ENCODE measurements at places on chromosomes 2 and 18.

DNA sequence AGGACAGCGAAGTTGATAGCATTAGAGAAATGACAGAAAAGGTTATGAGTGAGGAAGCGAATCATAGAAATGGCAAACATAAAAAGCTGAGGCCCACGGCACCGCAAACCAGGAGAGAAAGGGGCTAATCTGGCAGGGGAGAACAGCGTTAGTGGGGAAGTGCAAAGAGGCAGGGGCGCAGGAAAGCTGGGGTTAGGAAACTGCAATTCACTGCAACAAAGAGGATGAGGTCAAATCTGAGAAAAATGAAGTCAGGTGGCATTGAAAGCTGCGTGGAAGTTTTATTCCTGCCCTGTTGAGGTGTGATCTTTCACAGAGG, 653 bp upstream of the ABI2 start:
- peak; percentile 13 for DNase-seq

- DNase-seq: no peak
Measured at GRCh38 chr2:32678825-32679224, 51.0 kb downstream of the TTC27 start.

GRCh38 chr2:67812682-67813081, 250.1 kb downstream of the C1D start:
- DNase-seq: no peak

GRCh38 chr2:42009657-42010580, 37.9 kb upstream of the PKDCC start:
- peak; percentile 10 for DNase-seq

GRCh38 chr18:45527891-45528290, 87.4 kb upstream of the SLC14A2 start:
- no peak for DNase-seq

- DNase-seq: no peak
Measured at GRCh38 chr2:228507231-228507824, 325.8 kb upstream of the SPHKAP start.
